ENCODE measurements at places on chromosomes 2 and 18. TPM values are rescaled to one million over a fixed set of nuclear protein-coding genes. Genes with fewer than 3 reads are reported as not detected.

IMMT gene
- 107 TPM for total RNA-seq

GCFC2 gene
- 27.7 TPM for total RNA-seq

SS18 gene
- total RNA-seq = 148 TPM

SPAG16 gene
- 32.1 TPM for total RNA-seq

GALNT1 gene
- total RNA-seq = 47.4 TPM

HOXD1 gene
- total RNA-seq = not detected

GRCh38 chr2:96529376-96530143 lies 7.0 kb upstream of the ARID5A start:
- no peak for DNase-seq

- DNase-seq = no peak
These were observed 26.2 kb downstream of the UNC50 start for GRCh38 chr2:98634406-98635092.

DNA sequence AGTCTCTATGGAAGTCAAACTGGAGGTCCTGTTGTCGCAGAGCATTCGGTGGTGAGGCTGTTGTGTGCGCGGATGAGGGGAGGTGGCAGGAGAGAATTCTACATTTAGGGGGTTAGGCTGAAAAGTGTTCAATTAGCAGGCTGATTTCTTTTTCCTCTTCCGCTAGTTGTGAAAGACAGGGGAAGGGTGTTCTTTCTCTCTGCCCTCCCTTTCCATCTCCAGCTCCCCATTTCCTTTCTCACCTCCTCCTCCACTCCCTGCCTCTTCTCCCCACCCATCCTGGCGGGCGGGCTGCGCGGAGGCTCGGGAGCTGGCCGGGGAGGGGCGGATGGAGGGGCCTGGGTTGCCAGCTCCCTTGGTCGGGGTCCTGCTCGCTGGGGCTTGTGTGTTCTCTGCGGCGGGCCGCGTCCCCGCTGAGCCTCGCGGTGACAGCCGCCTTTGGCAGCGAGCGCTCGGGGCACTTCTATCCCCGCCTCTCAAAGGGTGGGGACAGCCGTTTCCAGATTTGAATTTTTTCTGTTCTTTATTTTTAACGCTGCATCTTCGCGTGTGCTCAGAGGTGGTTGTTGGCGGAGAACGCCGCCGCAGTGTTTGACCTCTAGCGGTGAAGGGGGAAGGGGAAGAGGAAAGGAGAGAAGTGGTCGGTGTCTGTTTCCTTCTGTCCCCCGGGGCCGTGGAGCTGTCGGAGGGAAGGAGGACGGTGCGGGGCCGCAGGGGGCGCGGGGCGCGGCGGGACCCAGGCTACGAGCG lies 3.6 kb downstream of the SOX11 start:
- DNase-seq = peak; percentile 76

GRCh38 chr2:182302174-182302573 lies 124.7 kb downstream of the PDE1A start:
- DNase-seq = peak; percentile 87

DNA sequence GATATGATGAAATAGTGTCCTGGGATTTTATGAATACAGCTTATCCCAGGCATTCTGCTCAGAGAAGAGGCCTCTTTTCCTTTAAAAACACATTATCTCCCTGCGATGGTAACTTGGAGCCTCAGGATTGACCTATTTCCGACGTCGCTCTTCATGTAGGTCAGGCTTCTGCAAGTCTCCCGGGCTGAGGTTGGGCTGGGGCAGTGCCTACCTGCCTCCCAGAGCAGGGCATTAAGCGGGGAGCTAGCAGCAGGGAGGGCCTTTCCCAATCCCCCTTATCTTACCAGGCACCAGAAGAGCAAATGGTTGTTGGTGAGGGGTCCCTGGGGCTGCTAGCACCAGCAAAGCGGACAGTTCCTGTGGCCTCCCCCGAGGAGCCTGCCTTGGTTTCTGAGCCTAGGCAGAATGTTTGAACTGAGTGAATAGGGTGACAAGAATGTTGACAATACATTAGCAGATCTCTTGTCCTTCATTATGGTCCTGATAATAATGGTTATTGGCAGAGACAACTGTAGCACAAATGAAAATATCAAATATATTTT lies 60.2 kb downstream of the TRPM8 start:
- DNase-seq = no peak

DNA sequence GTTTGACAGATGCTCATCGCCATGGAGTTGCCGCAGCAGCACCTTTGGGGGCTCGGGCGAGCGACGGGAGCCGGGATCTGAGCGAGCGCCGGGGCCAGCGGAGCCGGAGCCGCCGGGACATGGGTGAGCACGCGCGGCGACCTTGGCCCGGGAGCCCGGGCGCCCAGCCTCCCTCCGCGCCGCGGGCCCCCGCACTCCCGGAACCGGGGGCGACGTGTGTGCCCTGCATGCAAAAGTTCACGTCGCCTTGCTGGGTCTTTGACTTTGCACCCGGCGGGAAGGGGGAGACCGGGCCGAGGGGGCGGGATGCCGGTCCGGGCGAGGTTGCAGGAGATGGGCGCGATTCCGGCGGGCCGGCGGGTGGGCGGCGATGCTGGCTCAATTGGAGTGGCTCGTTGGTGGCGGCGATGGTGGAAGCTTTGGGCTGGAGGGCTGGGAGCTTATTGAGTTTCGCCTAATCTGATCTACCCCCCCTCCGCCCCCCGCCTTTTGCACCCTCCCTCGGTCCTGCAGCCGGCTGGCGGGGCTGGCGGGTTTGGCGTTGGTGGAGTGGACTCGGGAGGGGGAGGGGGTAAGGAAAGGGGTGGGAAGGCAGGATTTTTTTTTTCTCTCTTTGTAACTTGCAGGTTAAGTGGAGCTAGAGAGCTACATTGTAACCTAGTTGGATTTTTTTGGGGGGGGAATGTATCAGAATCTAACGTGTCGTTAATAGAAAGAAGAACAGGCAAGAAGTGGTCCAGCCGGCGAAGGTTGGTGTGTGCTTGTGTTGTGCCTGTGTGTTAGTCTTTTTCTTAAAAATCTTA lies at the start of gene SETBP1:
SETBP1 (plus strand) TSS at position 616 of the 803 bp plus-strand sequence. CDS start 20,459 bp downstream, outside the sequence.
- peak; percentile 72 for DNase-seq

GRCh38 chr18:8175501-8176061 lies 433.7 kb upstream of the RAB12 start:
- DNase-seq = no peak

DNA sequence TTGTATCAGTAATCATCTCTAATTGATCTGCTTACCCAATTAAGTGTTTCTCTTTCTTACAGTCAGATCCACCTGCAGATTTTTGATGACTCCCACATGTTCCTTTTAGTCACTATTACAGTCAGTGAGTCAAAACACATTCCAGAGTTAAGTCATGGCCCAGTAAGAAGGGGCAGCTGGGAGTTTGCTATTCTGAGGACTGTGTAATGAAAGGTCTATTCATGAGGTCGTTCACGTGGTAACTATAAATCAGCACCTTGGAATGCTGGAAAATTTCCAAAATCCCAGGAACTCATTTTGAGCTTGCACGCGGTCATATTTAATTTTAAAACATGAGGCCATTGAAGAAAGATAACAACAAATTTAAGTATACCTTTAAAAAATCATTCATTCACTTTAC lies 252.5 kb downstream of the XIRP2 start:
- DNase-seq = peak; percentile 95

DNA sequence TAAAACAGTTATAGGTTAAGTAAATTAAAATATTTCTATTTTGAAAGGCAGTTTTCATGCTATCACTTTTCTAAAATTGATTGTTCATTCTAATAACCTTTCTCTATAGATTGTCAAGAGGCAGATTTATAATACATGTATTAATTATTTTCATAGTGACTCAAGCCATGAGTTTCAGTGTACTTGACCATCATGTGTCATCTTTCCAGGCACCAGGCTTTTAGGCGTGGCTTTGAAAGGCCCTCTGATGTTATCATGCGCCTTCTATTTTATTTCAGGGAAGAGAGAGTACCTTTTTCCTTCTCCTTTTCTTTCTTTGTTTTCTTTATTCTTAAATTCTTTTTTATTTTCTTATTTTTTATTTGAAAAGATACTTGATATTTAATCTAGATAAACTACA lies 128.3 kb upstream of the ETAA1 start:
- DNase-seq = no peak

DNA sequence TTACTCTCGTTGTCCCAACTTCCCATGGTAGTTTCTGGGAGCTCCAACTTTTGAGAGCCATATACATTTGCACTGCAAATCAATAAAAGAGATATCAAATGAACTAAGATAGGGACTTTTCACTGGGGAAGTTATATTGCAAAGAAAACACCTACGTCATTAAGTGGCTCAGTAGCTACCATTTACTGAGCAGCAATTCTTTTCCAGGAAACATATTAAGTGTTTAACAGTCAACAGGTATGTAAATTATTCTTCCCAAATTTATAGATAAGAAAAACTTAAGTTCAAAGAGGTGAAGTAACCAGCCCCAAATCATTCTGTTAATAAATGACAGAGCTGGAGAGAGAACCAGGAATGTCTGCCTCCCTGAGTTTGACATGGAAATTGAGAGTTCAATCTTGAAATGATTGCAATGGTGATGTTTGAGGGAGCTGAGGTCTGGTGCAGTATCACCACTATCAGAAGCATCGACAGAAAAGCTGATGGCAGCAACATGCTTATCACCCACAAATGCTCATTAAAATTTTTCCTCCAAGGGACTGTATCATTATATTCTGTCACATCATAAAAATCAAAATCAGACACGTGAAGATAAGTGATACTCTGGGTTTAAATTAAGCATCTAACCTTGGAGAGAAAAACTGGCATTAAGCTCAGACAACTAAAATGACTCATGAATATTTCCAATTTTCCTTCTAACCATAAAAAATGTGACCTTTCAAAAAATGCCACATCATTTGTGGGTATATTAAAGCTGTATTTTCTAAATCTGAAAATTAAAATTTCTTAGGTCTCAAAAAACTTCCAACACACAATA lies 43.4 kb downstream of the GAREM1 start:
- DNase-seq = no peak

GRCh38 chr2:158140201-158140600 lies 38.5 kb downstream of the UPP2 start:
- no peak for DNase-seq

- DNase-seq = no peak
These were observed 256.0 kb downstream of the VAPA start for GRCh38 chr18:10169814-10170213.

DNA sequence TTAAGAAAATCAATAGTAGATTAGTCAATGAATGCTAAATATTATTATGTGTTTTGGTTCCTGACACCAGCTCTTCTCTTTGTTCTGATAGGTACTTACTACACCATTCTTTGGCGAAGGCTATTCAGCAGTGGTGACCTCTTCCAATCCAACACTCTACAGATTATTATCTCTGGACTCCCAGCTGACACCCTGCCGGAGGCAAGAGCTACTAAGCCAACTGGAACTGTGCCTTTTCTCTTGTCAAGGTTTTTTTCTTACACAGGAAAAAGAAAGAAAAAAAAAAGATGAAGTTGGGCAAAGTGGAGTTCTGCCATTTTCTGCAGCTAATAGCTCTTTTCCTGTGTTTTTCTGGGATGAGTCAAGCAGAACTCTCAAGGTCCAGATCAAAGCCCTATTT lies 11.7 kb downstream of the CDH7 start:
- DNase-seq = no peak

- peak; percentile 30 for DNase-seq
These were observed 110.7 kb downstream of the KLHL29 start for GRCh38 chr2:23495661-23496114.

GRCh38 chr2:73997813-73998212 lies 13.1 kb downstream of the TET3 start:
- DNase-seq = no peak

GRCh38 chr2:110120171-110121051 lies 4.8 kb upstream of the MALL start:
- DNase-seq = no peak

- DNase-seq = no peak
These were observed 44.8 kb downstream of the FTCDNL1 start for GRCh38 chr2:199806179-199806578.

DNA sequence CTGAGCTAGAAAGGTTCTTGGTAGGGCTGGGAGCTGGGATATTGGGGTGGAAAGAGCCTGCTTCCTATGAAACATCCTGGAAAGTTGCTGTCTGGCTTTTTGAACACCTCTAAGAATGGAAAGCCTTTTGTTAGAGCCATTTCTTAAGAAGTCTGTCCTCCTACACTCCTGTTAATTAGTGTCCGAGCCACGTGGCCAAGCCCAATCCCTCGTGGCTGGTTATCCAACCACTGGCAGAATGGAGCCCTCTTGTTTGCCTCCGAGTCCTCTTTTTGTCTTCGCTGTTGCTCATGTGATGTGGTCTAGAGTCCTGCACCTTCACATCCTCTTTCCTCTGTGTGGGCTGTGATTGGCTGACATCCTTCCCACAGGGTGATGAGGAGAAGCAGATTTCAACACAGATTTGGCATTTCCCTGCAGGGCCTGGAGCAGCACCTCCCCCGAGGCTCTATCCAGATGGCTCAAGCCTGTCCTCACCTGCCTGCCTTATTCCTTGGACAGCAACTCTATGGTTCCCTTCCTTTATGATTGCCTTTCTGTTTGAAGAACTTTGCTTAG lies 8.2 kb upstream of the TOGARAM2 start:
- no peak for DNase-seq

DNA sequence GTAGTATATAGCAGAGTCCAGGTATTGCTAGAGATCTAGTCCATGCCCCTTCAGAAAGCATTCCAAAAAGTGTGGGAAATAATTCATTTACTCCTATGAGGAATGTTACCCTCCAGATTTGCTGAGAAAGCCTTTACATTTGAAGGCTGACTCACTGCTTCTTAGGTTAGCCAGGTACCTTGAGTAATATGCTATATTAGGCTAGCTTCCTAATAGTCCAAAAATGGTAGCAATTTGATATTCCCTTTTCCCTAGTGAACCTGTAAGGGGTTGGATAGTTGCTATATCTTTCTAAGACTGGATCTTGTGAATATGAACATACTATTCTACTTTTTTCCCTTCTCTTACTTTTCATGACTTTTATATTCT lies 63.6 kb downstream of the SPOPL start:
- no peak for DNase-seq

- no peak for DNase-seq
These were observed 56.6 kb downstream of the UBE2E3 start for GRCh38 chr2:181036848-181037603.

GRCh38 chr2:189393440-189394111 lies 47.7 kb upstream of the WDR75 start:
- DNase-seq = no peak

- peak; percentile 10 for DNase-seq
These were observed 269.8 kb upstream of the MMADHC start for GRCh38 chr2:149857344-149857743.

DNA sequence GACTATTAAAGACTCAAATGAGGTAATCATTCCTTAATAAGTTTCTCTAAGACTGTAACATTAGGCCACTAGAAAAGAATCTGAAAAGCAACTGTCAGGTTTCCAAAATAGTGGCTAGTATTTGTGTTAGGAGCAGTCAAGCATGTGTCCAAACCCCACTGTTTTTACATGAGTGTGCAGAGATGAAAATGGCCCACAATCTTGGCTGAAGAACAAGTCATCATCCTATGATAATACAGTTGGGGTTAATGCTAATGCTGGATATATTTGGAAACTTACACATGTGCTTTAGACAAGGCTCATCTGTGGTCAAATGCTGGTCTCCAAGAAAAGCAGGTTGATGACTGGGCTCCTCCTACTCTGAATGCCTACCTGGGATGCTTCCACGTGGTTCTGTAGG lies 73.6 kb downstream of the MAIP1 start:
- no peak for DNase-seq

- DNase-seq = no peak
These were observed 91.4 kb upstream of the LGALSL start for GRCh38 chr2:64362562-64363026.
